Dermis microvascular lymphatic vessel endothelial cell (primary cell): ENCODE measurements at places on chromosomes 2 and 18. TPM values are rescaled to one million over a fixed set of nuclear protein-coding genes. Genes with fewer than 3 reads are reported as not detected.
A peak's percentile ranks its signal among the peaks of the same experiment; 100 is the strongest.

The CYTIP gene
- not detected in 2 replicates for total RNA-seq

The HYCC2 gene
- 7.8 and 9.6 TPM in 2 replicates for total RNA-seq

The EMX1 gene
- total RNA-seq, result not detected in 2 replicates

The IL1A gene
- not detected in 2 replicates for total RNA-seq

The HS6ST1 gene
- total RNA-seq, result 8.3 and 12.4 TPM in 2 replicates

DNA sequence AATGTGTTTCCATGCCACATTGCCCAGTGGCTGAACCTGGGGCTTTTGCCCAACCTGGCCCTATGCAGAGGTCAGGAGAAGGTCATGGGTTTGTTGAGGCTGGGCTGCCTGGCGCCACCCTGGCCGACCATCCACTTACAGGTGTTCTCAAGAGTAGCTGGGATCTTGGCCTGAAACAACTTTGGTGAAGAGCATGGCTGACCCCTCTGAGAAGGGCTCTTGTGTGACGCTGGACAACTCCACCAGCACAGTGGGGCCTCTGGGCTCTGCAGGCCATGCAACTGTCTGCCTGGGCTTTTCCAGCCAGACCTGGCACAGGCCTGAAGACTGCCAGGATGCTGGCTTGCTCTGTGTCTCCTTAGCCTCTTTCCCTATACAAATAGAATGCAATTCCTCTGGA, 76.4 kb upstream of the ZNG1B start:
- DNase-seq, result no peak

GRCh38 chr2:125227843-125228392, 1202.8 kb downstream of the CNTNAP5 start:
- no peak for DNase-seq

- DNase-seq, result no peak
Observed at GRCh38 chr2:46521215-46521683, 41.9 kb downstream of the TMEM247 start.

DNA sequence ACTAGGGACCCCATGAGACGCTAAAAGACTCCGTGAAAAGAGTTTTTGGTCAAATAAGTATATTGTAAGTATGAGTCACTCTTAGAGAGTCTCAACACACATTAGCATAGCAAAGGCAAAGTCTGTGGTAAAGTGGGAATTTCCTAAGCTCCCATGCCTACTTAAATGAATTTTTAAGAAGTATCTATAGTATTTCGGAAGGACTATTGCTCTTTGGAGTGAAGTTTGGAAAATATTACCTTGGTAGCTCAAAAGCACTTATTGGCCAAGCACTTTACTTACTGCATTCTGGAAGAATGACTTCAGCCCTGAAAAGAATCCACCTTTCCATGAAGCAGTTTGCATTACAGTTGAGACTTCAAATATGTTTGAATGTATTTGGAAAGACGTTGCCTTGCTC, 57.1 kb downstream of the CAVIN2 start:
- no peak for DNase-seq

DNA sequence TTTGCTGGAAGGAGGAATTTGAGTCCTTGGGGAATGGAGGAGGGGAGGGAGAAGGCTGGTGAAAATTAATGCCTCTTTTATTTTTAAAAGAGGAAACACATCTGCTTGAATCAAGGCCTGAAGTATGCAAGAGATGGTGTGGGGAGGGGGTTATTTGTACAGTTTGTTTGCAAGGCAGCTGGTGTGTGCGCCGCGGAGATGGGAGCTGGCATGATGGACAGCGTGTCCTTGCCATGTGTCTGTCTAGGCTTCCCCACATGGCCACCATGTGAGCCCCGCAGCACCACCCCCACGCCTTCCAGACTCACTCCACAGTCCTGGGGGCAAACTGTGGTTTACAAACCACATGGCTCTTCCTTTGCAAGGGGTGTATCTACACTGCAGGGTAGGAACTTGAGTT, 154.8 kb upstream of the APCDD1 start:
- no peak for DNase-seq

GRCh38 chr2:98583276-98583675, 25.0 kb downstream of the COA5 start:
- no peak for DNase-seq

GRCh38 chr2:705971-706511, 28.8 kb upstream of the TMEM18 start:
- DNase-seq, result no peak

DNA sequence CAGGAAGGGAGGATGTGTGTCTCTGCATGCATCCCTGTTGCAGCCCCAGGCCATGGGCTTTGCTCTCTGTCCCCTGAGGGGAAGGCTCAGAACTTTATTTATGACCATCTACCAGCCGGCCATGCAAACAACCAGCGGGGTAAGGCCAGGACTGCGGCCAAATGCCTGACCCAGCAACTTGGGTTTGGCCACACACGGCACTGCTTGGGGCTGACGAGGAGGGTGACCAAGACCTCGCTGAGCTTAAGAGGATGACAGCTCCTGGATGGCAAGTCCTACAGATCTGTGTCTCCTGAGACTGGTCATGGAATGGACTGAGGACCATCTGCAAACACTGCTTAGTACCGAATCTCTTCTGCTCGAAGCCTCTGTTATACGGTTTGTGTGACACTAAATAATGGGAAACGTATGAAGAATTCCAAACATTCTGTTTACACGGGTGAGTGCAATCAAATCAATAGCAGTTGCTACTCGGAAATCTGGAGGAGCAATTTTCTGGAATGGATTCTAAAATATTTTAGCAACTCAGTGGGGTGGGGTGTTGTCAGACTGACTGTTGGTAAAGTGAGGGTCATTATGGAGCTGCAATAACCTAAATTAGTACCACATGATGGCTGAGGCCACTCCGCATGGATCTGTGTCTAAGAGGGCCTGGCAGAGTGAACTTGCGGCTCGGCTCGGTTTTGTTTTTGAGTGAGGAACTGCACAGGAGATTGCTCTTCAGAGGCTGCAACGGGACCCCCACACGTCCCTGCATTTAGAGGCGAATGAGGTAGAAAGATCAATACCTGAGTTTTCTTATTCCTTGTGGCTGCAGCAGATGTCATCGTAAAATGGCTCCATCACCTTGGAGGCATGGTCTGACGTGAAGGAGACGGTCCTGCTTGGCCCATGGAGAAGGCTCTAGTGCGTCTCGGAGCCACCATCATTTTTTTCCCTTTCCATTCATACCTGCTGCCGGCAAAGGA, 26.6 kb downstream of the TMEM18 start:
- DNase-seq, result no peak

GRCh38 chr2:71827524-71827901, 320.1 kb downstream of the CYP26B1 start:
- DNase-seq, result no peak

DNA sequence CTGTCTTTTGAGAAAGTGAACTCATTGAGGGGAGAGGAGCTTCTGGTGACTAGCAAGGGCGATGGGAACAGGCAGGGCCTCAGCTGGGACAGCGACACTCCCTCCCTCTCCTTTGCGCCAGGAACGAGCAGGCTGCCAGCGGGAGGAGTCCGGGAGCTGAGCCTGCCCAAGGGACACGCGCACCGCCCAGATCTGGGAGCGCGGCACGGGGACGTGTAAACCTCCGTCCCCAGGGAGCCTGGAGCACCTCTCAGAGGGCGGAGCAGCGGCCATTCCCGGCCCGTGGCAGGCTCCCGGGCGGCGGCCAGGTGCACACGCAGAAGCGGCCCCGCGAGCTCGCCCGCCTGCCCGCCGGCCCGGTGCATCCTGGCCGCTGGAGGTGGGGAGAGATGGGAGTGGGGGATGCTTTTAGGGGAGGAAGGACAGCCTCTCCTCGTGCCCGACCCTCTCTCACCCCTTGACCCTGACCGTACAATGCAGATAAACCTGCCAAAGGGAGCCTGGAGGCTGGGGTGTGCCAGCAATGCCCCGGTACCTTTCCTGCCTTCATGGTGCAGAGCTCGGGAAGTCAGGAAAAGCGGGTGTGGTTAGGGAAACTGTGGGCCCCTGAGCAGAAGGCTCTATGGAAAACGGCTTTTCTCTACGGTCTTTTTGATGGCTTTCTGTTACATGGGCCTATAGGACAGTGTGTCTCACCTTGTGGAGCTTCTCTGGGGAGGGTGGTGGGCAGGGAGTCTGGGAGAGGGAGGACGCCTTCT, 2.2 kb downstream of the AQP4 start:
- DNase-seq, result no peak

GRCh38 chr2:129731907-129732629, 247.4 kb upstream of the RAB6C start:
- DNase-seq, result no peak

GRCh38 chr2:196249860-196250259, 78.5 kb upstream of the STK17B start:
- no peak for DNase-seq

DNA sequence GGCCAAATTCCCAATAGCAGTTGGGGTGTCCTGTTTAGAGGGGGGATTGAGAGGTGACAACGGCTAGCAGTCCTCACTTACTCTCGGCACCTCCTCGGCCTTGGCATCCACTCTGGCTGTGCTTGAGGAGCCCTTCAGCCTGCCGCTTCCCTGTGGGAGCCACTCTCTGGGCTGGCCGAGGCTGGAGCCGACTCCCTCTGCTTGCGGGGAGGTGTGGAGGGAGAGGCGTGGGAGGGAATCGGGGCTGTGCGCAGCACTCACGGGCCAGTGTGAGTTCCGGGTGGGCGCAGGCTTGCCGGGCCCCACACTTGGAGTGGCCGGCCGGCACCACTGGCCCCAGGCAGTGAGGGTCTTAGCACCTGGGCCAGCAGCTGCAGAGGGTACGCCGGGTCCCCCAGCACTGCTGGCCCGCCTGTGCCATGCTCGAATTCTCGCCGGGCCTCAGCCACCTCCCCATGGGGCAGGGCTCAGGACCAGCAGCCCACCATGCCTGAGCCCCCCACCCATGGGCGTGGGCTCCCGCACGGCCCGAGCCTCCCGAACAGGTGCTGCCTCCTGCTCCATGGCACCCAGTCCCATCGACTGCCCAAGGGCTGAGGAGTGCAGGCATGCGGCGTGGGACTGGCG, 705.9 kb upstream of the ZNF804A start:
- no peak for DNase-seq

DNA sequence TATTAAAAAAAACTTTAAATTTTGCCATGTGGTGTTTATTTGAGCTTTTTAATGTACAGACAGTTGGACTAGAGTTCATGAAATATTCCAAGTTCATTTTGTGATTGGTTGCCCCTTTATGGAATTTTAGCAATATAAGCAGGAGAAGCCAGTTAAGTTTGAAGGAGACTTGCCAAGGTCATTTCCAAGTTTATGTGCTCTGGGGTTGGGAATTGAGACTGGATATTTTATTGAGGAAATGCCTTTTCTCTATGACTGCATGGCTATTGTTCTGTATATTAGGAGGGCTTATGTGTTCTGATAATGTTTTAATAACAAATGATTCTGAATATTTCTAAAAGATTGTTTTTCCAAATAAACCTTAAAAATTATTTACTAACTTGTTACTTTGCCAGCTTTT, 67.0 kb upstream of the TCF4 start:
- peak; percentile 23 for DNase-seq

GRCh38 chr18:6574631-6575030, 154.9 kb upstream of the ARHGAP28 start:
- DNase-seq, result no peak

DNA sequence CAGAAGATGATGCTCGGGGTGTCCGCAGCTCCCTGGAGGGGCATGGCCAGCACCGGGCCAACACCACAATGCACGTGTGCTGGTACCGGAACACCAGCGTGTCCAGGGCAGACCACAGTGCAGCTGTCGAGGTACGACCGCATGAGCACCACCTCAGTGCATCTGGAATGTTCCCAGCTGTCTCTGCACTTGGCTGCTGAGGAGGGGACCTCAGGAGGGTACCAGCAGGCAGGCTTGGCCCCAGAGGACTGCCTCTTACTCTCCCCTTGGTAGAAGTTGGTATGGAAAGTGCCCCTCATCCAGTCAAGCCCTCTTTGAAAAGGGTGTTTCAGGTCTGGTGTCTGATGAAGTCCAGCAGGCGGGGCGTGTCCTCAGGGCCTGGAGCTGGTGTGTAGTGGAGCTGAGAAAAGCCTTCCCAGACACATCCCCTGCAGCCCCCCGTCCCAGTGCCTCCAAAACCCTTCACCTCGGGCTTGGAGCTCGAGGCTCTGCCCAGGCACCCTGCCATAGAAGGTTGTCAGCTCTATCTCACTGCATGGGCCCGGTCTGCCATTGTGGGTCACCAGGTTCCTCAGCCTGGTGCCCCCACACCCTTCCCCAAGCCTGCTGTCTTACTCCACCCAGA, 16.7 kb downstream of the STK25 start:
- no peak for DNase-seq

GRCh38 chr2:118053681-118054080, 34.6 kb upstream of the INSIG2 start:
- DNase-seq, result no peak

- DNase-seq, result peak; percentile 24
Observed at GRCh38 chr2:76977846-76978727, 544.1 kb downstream of the LRRTM4 start.

- no peak for DNase-seq
Observed at GRCh38 chr2:233037078-233037477, 4.6 kb downstream of the NEU2 start.

- DNase-seq, result no peak
Observed at GRCh38 chr2:240601831-240602160, 15.3 kb downstream of the CAPN10 start.

DNA sequence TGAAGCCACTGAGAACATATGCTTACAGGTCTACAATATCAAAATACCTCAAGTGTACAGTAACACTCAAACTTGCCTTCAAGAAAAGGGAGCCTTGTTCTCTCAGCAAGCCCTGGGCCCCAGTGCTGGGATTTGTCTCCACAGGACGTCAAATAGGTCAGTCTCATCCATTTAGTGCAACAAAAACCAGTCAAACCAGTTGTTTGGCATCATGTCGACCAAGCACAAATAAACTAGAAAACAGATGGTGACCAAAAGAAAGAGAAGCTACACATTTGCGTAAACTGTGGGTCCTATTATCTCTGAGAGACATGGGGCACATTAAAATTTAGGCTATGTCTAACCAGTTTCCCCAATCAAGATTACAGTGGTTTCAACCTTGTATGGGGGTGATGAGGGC, 182.6 kb upstream of the PKDCC start:
- DNase-seq, result no peak

DNA sequence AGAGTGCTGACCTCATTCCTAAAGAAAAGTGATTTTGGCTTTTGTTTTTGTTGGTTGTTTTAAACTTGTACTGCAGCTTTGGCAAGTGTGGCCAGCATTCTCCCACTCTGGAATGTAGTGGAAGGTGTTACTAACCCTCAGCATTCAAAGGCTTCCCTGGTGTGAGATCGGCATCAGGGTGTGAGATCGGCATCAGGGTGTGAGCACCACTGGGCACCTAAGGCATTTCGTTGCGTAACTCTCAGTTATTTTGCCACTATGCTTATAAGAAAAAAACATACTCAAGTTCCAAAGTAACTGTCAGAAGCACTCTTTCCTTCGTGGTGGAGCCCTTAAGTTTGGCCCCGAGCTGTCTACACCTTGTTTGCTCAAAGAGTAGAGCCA, 1.7 kb downstream of the CYBRD1 start:
- no peak for DNase-seq

- no peak for DNase-seq
Observed at GRCh38 chr2:165582409-165582808, 112.9 kb downstream of the CSRNP3 start.

DNA sequence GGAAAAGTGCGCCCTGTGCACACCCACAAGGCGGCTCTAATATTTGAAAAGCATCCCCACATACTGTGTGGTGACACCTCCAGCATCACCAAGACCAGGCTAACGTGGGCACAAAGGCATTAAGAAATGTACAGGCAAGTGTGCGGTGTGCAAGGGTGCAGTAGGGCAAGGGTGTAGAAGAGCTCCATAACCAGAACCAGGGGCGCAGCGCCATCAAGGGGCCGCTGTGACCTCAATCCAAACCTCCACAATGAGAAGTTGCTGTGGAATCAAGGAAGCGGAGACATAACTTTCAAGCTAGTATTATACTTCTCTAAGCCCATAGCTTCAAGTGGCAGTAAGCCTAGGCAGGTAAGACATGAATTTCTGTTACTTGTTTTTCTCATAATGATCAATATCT, 13.0 kb downstream of the L3MBTL4 start:
- DNase-seq, result no peak

- no peak for DNase-seq
Observed at GRCh38 chr2:127146071-127146725, 39.2 kb upstream of the BIN1 start.
